ENCODE measurements at places on chromosomes 11 and 22. TPM values are rescaled to one million over a fixed set of nuclear protein-coding genes. Genes with fewer than 3 reads are reported as not detected.

DNA sequence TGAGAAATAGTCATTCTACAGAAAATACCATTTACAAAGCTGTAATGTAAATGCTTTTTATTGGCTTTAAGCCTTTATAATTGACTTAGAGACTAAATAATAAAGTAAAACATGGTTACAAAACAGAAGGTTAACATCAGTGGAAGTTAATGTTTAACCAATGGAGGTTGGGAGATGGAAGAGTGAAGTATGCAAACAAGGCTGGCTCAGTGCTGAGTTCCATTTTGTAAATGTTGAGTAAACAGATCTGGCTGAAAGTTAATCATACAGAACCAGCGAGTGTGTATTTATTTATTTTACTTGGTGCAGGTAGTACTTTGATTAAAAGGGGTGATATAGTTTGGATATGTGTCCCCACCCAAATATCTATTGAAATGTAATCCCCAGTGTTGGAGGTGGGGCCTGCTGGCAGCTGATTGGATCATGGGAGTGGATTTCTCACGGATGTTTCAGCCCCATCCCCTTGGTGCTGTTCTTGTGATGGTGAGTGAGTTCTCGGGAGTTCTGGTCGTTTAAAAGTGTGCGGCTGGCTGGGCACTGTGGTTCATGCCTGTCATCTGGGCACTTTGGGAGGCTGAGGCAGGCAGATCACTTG is 827.4 kb downstream of the OPCML start:
- no peak for DNase-seq

DNA sequence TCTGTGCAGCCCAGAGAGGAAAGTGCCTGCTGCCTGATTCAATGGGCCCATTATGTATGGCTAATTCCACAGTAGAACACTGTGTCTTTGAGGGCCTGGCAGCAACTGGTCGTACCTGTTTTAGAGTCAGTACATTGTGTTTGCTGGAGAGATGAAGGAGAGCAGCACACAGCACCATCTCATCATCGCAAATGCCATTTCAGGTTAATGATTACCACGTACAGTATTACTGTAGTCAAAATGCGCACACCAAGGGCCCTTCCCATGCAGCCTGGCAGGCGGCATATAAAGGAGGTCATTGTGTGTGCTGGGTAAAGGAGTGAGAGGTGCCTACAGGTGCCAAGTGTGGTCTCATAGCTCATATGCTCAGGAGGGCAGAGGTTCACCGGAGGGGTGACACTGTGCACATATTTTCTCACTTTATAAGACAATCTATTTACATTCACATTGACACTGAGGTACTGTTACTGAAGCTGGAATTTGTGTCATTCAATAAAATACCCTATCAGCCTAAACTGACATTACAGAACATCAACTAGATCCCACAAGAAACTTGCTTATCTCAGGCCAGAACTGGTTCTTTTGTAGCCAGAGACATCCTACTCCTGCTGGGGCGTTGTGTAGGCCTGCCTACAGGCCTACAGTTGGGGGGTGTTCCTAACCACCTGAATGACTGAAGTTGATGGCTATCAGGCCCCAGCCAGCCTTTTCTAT is 90.4 kb downstream of the APIP start:
- DNase-seq, result no peak

DNA sequence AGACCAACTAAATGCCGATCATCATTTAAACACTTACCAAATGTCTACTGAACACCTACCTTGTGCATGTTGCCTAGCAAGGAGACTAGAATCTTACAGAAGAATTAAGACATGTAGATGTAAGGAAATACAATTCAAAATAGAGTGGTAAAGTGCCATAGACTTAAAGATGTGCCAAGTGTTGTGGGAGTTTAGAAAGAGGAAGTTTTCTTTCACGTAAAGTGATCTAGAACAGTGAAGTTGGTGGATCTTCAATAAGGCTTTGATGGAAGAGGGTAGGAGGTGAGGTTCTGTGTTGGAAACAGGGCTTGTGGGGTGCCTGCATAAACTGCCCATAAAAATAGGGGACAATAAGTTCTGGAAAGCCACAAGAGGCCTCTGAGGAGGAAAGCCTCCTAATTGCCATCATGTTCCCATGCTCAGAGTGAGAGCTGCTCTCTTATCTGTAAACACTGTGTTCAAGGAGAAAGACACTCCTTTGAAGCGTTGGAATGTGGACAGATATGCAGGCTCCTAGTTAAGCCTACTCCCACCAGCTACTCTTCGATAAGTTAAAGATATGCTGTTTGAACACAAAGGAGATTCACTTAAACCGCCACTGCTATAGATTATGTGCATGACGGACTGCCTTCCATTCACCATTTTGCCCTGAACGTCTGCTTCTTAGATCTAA is 66.7 kb downstream of the HSD17B12 start:
- no peak for DNase-seq

DNA sequence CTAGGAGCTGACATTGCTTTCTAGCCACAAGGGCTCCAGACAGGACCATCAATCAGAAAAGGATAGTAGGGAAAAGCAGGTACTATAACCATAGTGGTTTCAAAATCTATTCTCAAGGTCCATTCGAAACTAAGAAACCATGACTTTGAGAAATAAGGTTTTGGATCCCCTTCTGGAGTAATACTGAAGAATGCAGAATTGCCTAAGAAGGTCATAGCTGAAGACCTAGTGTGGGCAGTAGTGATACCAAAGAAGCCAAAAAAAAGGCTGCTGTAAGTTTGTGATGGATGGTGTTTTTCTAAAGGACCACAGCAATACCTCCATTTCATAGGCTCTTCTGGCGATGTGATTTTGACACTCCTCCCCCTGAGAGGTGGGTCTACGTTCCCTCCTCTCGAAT is 163.1 kb downstream of the MAML2 start:
- DNase-seq, result no peak

- DNase-seq, result no peak
These were observed 96.4 kb downstream of the PRMT3 start for GRCh38 chr11:20483931-20484330.

DNA sequence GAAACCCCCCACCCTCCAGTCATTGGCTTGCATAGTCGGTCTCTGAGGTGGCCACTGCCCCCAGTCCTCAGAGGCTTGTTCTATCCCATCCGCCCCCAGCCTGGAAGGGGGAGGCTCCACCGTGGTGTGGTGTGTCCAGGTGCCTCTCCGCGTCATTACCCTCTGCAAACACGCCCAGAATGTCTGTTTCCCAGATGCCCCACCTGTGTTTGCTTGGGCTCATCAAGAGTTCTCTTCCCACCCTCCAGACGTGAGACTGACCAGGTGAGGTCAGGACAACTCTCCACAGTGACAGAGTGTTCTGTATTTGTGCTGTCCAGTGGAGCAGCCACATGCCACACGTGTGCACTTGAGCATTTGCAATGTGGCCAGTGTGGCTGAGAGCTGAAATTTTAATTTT is 24.9 kb downstream of the LRRC10B start:
- DNase-seq, result no peak

DNA sequence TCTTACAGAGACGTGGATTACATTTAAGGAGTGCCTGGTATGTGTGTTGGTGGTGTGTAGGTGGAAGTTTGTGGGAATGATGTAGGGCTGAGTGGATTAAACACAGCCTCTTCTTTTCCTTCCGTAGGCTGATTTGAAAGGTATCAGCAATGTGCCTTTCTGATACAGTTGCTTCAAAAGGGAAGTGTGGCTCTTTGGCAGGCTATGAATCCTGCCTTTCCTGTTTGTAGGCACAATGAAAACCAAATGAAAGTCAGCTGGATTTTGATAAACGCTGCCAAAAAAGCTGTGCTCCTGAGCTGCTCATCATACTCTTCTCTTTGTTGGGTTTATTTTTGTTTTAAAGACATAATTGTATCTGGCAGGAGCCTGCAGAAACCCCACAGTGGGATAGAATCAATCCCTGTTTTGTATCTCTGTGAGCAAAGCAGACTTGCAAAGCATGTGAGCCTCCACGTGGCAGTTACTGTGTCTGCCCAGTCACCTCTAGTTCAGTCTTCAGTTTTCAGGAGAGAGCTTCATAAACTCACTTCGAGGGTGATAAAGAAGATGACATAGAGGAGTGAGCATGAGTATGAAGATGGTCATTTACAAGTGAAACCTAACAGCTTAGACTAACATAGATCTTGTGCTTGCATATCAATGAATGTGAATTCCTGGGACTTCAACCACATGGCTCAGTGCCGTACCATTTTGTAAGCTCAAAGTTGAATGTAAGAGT is 655.7 kb upstream of the KIRREL3 start:
- DNase-seq, result no peak

DNA sequence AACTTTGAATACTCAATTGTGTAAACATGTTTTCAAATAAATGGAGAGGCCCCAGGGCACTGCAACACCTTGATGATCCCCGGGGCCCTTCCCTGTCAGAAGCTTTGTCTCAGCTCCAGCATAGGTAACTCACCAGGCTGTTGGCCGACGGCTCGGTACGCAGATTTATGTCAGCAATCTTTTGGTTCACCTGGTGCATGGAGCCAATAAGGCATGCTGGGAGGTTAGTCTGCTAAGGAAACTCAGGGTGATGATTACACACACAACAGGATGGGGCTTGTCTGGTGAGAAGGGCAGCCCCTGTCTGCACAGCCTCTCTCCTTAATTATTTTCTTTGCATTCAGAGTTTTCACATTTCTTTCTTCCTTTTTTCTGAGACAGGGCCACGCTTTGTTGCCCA is 10.8 kb downstream of the FAM227A start:
- no peak for DNase-seq

GRCh38 chr11:75504501-75504900 is 21.2 kb downstream of the GDPD5 start:
- no peak for DNase-seq

- DNase-seq, result no peak
These were observed 12.5 kb upstream of the PEX26 start for GRCh38 chr22:18065256-18065655.

- no peak for DNase-seq
These were observed 19.1 kb upstream of the RCN1 start for GRCh38 chr11:32071811-32072210.

DNA sequence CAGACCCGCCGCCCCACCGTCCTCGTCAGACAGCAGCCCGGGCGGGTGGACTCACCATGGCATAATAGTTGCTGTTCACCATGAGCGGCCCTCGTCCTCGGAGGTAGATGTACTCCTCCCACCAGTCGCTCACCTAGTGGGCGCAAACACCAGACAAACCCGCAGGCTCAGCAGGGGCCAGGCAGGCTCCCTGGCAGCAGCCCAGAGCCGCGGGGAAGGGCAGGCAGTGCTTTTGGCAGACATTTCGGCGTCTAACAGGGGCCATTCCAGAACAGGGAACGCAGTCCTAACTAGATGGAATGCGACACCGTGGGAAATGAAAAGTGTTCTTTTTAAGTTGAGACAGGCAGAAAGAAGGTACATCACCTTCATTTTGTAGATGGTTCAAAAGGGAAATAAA is 44.9 kb downstream of the CPT1A start:
- no peak for DNase-seq

- no peak for DNase-seq
These were observed 50.6 kb upstream of the MPEG1 start for GRCh38 chr11:59263225-59263894.

- no peak for DNase-seq
These were observed 815.8 kb downstream of the METTL15 start for GRCh38 chr11:28924004-28924403.

- peak; percentile 37 for DNase-seq
These were observed 32.5 kb downstream of the PPP2R1B start for GRCh38 chr11:111733611-111734088.

DNA sequence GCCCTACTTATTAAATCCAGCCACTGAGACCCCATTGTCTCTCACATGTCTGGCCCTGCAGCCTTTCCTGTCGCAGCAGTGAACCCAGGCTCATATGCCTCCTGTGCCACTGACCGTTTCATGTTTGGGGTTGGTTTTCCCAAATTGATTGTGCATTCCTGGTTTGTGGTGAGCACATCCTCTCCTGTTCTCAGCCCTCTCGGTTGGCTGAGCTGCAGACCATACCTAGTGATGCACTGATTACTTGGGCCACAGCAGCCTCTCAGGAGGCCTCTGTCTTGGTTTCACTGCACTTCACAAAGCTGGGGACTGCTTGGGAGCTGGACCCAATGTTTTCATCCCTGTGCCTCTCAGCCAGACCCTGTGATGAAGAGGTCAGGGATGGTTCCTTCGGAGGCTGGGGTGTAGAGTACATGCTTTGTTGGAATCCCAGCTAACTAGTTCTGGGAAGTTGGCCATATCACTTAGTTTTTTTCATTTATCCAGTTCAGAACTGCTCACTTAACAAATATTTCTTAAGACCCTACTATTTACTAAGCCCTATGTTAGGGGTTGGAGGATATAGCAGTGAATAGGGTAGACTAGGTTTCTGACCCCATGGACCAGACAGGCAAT is 30.9 kb downstream of the PARVA start:
- DNase-seq, result no peak

GRCh38 chr11:87137711-87138110 is 100.0 kb downstream of the TMEM135 start:
- DNase-seq, result no peak

DNA sequence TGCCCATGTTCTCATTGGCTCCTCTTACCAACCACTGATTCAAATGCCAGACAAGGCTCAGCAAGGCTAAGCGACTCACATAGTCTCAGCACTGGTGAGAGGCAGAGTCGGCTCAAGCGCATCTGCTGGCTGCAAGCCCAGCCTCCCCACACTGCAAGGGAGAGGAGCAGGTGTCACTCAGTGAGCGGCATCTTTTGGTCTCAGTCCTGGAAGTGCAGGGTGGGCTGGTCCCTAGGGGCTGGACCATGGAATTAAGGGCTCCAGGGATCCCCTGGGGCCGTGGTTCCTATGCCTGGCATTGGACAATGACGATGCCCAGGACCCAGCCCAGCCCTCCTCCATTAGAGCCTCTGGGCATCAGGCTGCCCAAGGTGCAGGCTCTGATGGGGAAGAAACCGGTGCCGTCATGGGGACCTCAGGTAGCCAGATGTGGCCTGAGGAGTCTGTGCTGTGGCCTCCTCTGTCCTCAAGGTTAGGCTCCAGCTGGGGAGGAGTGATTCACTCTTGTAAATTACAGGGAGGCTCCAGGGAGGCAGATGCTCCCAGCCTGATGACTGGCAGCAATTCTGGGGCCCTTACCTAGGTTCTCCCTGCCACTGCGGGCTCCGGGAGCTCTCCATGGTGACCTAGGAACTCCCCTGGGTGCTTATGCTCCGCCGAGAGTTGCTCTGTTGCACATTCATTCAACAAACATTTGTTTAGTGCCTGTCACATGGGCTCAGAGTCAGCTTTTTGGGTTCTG is 28.0 kb downstream of the FADS2 start:
- no peak for DNase-seq

DNA sequence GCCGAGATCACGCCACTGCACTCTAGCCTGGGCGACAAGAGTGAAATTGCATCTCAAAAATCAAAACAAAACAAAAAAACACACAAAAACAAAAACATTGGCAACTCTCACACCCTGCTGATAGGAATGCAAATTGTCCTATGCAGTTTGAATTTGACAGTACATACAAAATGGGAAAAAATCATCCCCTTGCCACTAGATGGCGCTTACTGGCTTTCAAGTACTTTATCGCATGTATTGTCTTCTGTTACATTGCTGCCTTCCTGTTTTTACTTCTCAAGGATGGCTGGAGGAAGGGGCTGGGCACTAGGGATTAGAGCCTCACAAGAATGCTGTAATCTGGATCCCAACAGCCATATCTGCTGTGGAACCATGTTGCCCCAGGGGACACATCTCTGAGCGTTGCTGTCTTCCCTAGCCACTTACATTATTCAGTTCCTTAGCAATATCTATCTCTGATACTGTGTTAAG is 59.4 kb upstream of the A4GALT start:
- no peak for DNase-seq

The C11orf52 gene
- 1.6 TPM for total RNA-seq

The TIMP3 gene
- 192 TPM for total RNA-seq

The SULT4A1 gene
- total RNA-seq, result not detected

The CECR2 gene
- 6.3 TPM for total RNA-seq

The OR5B21 gene
- total RNA-seq, result not detected

The P2RY2 gene
- total RNA-seq, result 2.8 TPM

The THY1 gene
- 88.9 TPM for total RNA-seq

The OR51I1 gene
- total RNA-seq, result 5.0 TPM

The PGA4 gene
- 8.7 TPM for total RNA-seq

The ZBTB44 gene
- 99.8 TPM for total RNA-seq
